ENCODE measurements at places on chromosomes 16 and 17. TPM values are rescaled to one million over a fixed set of nuclear protein-coding genes. Genes with fewer than 3 reads are reported as not detected.

The TBC1D10B gene
- polyA plus RNA-seq: 5.3 TPM

The CRHR1 gene
- 1.4 TPM for polyA plus RNA-seq

The NPIPA8 gene
- 1.6 TPM for polyA plus RNA-seq

The GNAO1 gene
- 364 TPM for polyA plus RNA-seq

The RNF222 gene
- not detected for polyA plus RNA-seq
